Activated CD4-positive, CD25-positive, alpha-beta regulatory T cell treated with anti-CD3 and anti-CD28 coated beads, Interleukin-2, amount 50 U/mL, for 16 hours (primary cell): ENCODE measurements at places on chromosomes 5 and 9.
A peak's percentile ranks its signal among the peaks of the same experiment; 100 is the strongest.

GRCh38 chr9:78453450-78453849 is 156.5 kb downstream of the PSAT1 start:
- no peak for DNase-seq

- no peak for DNase-seq
Measured at GRCh38 chr5:921456-922435, 29.1 kb downstream of the TRIP13 start.

DNA sequence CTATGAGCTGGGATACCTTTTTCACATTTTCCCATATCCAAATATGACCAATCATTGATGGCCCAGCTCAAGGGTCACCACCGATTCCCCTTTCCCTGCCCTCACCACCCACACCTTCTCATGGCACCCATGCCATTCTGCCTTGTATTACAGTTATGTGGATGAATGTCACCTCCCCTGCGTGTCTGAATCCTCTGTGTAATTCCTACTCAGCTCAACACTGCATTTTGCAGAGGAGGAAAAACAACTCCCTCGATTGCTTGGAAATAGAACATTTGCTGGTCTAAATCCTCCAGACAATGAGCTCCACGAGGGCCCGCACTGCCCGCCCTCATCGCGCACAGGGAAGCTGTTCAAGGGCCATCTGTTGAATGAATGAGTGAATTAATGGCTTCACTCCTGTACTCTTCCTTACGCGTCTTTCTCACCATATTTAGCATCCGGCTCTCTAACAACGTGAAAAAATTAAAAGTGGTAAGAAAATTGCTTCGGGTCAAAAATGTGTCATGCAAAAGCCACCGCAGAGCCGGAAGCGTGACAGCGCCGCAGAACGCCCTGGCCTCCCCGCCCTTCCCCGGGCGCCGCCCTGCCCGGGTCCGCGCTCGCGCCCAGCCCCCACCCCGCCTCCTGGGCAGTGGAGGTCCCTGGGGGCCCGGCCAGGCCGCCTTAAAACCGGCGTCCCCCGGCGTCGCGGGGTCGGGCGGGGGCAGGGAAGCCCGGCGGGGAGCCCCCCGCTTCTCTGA is 704 bp downstream of the SUSD1 start:
- DNase-seq, result peak; percentile 24

GRCh38 chr9:137315581-137316011 is 13.5 kb upstream of the NRARP start:
- no peak for DNase-seq

GRCh38 chr5:530001-530955 is 6.0 kb upstream of the SLC9A3 start:
- DNase-seq, result no peak

DNA sequence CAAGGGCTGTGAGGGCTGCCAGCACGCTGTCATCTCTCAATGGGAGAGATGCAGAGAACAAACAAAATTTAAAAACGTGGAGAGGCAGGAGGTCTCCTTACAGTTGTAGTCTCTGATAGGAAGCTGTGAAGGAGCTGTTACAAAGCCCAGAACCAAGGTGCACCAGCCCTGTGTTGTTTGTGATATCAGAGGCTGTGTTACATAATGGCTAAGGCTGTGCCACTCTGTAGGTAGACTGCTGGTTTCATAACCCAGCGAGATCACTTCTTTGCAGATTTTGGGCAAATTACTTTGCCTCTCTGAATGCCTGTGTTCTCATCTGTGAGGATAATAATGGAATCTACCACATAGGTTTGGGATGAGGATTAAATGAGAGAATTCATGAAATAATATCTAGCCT is 1480.7 kb upstream of the WWC1 start:
- DNase-seq, result no peak

DNA sequence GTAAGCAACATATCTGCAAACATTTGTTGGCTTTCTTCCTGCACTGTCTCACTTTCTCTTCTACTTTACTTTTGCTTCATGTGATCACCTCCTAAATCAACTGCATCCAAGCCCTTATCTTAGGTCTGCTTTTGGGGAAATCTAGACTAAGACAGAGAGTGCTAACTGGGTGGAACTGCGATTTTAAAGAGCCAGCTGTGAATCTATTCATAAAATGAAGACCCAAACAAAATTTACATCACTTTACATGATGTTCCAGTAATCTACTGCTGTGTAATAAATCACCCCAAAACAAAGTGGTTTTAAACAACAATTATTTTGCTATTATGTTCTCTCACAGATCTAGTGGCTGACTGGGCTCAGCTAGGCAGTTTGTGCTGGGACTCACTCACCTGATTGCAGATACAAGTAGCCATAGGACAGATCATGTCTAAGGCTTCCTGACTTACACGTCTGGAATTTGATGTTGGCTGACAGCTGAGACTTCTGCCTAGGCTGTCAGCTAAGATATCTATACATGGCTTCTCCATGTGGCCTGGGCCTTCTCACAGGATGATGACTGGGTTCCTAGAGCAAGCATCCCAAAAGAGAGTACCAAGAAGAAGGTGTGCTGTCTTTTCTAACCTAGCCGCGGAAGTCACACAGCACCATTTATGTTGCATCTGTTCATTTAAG is 145.1 kb upstream of the TBCA start:
- no peak for DNase-seq

DNA sequence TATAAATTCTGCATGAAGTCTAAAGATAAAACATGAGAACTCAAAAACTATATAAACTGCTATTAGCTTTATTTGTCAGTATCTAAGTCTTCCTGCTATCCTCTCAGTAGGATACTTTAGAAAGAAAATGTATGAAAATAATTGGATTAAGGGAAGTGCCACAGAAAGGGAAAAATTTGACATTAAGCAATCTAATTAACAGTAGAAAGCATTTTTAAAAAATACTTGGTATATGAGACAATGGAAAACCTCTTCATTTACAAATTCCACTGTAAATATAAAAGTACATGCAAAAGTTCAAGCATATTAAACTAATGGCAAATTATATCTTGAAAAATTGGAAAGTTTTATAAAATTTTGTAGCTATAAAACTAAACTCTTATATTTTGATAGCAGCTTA is 518.6 kb upstream of the NUDT12 start:
- no peak for DNase-seq

GRCh38 chr9:129403779-129404620 is 216.9 kb downstream of the C9orf50 start:
- no peak for DNase-seq

- DNase-seq, result no peak
Measured at GRCh38 chr9:121345070-121345469, 25.0 kb downstream of the STOM start.

DNA sequence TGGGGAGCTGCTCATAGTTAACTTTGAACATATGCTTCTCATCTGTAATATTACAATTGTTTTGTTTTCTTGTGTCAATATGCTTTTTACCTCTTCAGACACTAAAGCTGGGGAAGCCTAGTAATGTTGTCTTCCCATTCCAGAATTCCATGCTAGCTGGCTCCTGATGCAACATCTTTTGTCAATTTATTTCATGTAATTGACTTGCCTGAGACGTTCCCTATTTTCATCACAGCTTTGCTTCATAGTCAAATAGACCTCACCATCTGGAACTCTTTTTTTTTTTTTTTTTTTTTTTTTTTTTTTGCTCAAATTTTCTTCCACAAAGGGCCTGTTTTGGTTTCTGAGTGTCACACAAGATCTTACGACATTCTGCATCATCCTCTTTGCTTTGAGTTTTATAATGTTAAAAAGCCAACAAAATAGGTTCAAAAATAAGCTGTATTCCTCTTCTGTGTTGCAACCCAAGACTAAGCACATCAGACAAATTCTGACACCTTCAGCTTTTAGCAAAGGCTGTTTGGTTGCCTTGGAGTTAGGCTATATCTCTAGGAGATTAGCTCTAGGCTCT is 235.2 kb downstream of the NR3C1 start:
- DNase-seq, result no peak

- no peak for DNase-seq
Measured at GRCh38 chr5:10448754-10449360, 7.2 kb downstream of the ROPN1L start.

GRCh38 chr9:89412951-89413350 is 85.0 kb downstream of the SEMA4D start:
- no peak for DNase-seq

- no peak for DNase-seq
Measured at GRCh38 chr9:28207657-28208056, 634.4 kb upstream of the C9orf72 start.

- no peak for DNase-seq
Measured at GRCh38 chr5:55407984-55408383, 100.2 kb downstream of the MTREX start.

DNA sequence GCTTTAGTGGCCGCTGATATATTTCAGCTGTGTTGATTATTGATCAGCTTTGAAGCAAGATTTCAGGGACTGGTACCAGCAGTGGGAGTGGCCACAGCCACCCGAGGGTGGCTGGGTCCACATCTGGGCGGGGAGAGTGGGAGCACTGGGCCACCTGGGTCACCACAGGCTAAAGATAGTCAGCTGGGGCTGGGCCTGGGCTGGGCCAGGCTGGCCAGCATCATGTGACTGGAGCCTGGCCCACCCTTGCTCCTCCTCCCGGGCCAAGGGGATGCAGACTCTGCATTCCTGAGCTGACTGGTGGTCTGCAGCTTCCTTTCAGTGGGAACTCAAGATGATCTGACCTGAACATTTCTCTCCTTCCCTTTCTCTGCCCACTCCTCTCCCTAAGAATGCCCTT is 27.1 kb downstream of the LARP1 start:
- DNase-seq, result no peak

GRCh38 chr5:119395080-119395836 is 39.4 kb downstream of the TNFAIP8 start:
- no peak for DNase-seq

DNA sequence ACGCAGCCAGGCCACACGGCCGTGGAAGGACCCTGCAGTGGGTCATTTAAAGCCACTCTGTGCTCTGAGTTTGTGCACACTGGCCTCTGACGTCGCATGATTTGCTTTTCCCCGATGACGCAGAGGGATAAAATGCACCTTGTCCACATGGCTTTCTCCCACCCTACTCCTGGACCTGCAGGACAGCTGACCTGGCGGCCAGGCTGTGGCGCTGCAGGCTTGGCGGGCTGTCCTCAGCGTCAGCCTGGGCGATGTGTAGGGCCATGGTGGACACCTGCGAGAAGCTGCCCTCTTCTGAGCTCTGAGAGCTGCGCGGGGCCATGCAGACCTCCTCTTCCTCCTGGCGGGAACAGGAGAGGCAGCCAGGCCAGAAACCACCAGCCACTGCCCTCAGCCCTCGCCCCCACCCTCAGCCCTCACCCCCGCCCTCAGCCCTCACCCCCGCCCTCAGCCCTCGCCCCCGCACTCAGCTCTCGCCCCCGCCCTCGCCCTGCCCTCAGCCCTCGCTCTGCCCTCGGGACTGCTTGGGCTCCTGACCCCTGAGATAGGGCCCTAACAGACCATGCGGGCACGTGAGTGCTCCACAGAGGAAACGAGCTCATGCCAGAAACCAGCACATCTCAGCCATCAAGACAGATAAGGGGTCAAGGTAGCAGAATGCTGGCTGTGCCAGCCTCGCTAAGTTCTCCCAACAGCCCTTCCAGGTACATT is 20.0 kb upstream of the SCGB3A1 start:
- no peak for DNase-seq

- DNase-seq, result no peak
Measured at GRCh38 chr5:125874057-125874456, 549.2 kb upstream of the GRAMD2B start.

- no peak for DNase-seq
Measured at GRCh38 chr9:83934569-83935275, 13.5 kb upstream of the KIF27 start.

GRCh38 chr9:27280860-27281259 is 16.1 kb downstream of the EQTN start:
- no peak for DNase-seq

DNA sequence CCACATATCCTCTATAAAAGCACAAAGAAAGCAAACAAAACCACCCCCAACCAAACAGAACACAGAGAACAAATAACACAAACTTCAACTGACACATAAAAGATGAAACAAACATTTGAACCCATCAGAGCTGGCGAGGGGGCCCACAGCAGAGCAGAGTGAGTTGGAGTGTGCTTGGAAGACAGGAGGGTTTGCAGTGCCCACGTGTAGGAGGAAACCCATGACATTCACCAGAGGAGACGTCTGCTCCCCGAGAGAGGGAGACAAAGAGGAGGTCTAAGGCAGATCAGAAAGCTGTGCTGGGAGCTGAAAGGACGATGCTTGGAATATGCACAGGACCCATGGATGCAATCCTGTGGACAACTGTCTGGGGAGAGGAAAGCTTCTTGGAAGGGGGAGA is 27.0 kb downstream of the MRPL36 start:
- DNase-seq, result no peak

DNA sequence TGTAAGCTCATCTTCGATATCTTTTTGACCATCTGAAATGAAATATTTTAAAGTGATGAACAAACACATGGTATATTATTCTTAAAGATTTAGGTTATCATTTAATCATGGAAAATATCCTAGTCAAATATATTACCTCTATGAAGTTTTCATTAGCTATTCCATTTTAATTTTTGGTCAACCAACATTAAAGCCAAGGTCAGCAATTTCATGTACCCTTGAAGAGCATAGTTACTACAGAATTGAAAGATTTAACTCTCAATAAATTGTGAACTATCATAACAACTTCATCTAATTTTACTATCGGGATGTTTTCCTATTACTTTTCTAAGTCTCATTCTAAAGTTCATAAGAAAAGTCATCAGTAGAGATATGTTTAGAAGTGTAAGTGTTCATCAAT is 492.6 kb downstream of the CTNND2 start:
- no peak for DNase-seq

GRCh38 chr9:109118808-109119438 is 824 bp downstream of the TMEM245 start:
- no peak for DNase-seq

DNA sequence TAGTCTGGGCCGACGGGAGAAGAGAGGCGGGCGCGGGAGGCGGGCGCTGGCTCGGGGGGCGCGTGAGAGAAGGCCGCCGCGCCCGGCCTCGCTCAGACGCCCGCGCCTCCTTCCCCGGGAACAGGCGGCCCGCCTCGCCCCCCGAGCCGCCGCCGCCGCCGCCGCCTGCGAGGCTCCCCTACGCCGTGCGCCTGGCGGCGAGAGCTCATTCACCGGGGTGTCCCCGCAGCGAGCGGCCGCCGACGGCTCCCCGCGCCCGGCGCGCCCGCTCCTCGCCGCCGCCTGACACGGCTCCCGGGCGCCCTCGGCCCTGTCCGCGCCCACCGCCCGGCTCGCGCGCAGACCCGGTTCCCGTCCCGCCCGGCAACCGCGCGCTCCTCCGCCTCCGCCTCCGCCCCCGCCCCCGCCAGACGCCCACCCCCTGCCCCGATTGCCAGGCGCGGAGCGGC is at the start of gene GNAQ:
GNAQ (minus strand) TSS at position 368 of the 449 bp plus-strand sequence. CDS start 576 bp downstream, outside the sequence.
- DNase-seq, result no peak

DNA sequence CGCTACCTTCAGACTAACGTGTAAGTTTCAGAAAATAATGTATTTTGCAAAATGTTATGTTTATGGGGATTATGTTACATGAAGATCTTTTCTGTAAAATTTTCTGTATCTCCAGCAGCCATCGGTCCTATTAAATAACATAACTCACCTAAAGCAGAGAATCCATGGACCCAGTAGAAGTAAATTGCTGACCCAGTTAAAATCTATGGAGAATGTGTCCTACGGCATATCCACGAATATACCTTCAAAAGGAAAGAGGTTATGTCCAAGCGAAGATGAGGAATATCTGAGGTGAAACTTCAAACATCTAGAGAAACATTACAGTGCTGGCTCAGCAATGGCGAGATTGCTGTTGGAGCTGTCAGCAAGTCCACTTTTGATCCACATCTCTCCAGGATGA is 492.2 kb upstream of the ADAMTS16 start:
- no peak for DNase-seq

- no peak for DNase-seq
Measured at GRCh38 chr9:104774831-104775573, 11.1 kb downstream of the NIPSNAP3B start.

GRCh38 chr9:97704851-97705250 is 7.7 kb upstream of the XPA start:
- no peak for DNase-seq
